ENCODE measurements at places on chromosomes 11 and 22.

- DNase-seq = no peak
These were observed 11.3 kb downstream of the CECR2 start for GRCh38 chr22:17380359-17381087.

- DNase-seq = no peak
These were observed 28.5 kb downstream of the RCOR2 start for GRCh38 chr11:63888170-63889086.

GRCh38 chr11:80782135-80782885 lies 1341.5 kb upstream of the TENM4 start:
- DNase-seq = no peak

DNA sequence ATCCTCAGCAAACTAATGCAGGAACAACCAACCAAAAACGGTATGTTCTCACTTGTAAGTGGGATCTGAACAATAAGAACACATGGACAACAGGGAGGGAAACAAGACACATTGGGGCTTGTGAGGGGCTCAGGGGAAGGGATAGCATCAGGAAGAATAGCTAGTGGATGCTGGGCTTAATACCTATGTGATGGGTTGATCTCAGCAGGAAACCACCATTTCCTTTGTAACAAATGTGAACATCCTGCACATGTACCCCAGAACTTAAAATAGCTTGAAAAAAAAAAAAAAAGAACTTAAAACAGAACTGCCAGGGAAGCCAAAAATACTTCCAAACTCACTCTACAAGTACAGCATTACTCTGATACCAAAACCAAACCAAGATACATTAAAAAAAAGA lies 33.8 kb downstream of the CASP4 start:
- DNase-seq = no peak

GRCh38 chr11:16613262-16613511 lies 125.3 kb upstream of the C11orf58 start:
- no peak for DNase-seq

GRCh38 chr11:1691026-1691877 lies 5.7 kb upstream of the KRTAP5-6 start:
- no peak for DNase-seq

- no peak for DNase-seq
These were observed 34.9 kb upstream of the NFRKB start for GRCh38 chr11:129930296-129930695.

GRCh38 chr11:120065876-120066275 lies 72.0 kb downstream of the TRIM29 start:
- DNase-seq = no peak

GRCh38 chr11:31728432-31728831 lies 82.7 kb downstream of the PAX6 start:
- no peak for DNase-seq

- no peak for DNase-seq
These were observed 26.9 kb downstream of the DRD2 start for GRCh38 chr11:113448316-113448677.

GRCh38 chr11:72012897-72013721 lies 14.4 kb downstream of the IL18BP start:
- no peak for DNase-seq

DNA sequence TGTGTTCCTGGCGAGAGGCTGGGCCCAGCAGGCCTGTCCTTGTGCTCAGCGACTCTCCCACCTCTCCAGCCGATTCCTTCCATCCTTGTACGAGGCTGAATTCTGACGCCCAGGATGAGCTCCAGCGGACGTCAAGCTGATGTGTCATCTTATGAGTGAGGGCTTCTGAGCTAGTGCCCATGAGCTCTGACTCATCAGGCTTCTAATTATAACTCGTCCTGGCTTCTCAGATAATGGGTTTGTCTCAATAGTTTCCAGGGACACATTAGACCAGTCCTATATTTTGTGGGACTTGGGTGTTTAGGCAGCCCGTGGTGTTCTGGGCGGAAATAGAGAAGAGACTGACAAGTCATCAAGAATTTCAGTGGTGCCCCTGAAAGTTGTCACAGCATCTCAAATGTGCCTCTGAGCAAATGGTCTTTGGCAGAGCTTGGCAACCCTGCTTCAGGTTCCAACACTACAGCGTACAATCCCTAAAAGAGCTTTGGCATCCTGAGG lies 108.2 kb upstream of the CD44 start:
- DNase-seq = no peak

GRCh38 chr11:102268083-102268984 lies 49.0 kb upstream of the BIRC3 start:
- DNase-seq = peak; percentile 26

- DNase-seq = no peak
These were observed 11.7 kb downstream of the MAFF start for GRCh38 chr22:38213319-38213989.

DNA sequence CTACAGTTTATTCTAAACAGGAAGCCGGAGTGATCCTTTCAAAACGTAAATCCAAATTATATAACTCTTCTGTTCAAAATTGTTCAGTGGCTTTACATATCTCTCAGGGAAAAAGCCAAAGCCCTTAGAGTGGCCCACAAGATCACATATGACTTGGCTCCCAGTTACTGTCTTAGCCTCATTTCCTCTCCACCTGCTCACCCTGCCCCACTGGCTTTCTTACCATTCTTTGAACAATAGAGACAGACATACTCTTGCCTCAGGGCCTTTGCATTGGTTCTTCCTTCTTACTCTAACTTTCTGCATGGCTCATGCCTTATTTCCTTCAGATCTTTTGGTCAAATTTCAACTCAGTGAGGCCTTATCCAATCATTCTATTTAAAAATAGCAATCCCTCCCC lies 52.1 kb downstream of the STIM1 start:
- no peak for DNase-seq

- peak; percentile 22 for DNase-seq
These were observed 15.8 kb downstream of the CYB5R2 start for GRCh38 chr11:7657306-7658025.

DNA sequence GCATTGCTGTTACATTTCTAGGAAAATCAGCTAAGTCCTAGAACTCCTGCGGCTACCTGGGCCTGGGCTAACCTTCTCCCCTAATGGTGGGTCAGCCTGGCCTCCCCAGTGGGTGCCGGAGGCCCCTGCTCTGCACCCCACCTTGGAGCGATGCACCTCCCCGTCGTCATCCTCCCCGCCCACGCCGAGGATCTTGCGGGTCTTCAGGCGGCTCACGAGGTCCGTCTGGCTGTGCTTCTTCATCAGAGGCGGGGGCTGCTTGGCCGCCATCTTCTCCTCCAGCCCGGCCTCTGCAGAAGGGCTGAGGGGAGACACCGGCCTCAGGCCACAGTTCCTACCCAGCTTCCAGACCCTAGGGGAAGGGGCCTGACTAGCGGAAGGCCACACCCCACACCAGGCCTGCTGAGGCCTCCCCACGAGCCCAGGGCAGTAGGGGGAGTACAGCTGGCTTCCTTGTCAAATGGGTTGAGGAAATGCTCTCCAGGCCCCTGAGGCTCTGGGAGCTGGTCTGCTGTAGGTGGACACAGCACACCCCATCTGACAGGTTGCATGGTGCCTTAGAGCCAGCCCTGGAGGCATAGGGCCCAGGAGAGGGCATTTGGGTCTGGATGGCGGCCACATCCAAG lies 12.5 kb downstream of the TP53I11 start:
- DNase-seq = no peak

DNA sequence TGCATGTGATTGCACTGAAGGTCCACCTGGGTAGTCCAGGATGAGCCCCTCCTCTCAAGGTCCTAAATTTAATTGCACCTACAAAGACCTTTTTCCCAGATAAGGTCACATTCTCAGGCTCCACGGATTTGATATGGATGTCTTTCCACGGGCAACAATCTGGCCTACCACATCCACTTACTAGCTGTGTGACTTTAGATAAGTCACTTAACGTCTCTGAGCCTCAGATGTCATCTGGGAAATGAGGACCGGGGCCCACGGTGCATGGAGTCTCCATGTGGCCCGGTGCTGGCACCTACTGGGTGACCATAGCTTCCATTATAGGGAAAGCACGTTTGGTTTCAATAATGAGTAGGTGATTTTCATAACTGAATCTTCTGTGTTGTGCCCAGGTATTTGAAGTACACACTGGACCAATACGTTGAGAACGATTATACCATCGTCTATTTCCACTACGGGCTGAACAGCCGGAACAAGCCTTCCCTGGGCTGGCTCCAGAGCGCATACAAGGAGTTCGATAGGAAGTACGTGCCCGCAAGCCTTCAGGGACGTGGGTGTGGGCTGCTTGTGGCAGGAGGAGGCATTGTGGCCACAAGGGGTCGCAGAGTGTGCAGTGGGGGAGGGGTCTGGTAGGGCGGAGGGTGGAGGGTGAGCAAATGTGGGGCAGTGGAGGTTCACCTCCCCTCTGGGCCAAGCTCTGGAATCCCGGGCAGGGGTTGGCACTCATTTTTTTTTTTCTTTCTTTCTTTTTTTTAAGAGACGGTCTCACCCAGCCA lies 55.7 kb downstream of the ARHGAP8 start:
- no peak for DNase-seq

GRCh38 chr11:65205602-65205967 lies 23.9 kb downstream of the CAPN1 start:
- no peak for DNase-seq

- DNase-seq = no peak
These were observed 25.8 kb downstream of the PIM3 start for GRCh38 chr22:49986325-49986724.

- DNase-seq = no peak
These were observed 57.8 kb downstream of the SPATA19 start for GRCh38 chr11:133787379-133788141.

DNA sequence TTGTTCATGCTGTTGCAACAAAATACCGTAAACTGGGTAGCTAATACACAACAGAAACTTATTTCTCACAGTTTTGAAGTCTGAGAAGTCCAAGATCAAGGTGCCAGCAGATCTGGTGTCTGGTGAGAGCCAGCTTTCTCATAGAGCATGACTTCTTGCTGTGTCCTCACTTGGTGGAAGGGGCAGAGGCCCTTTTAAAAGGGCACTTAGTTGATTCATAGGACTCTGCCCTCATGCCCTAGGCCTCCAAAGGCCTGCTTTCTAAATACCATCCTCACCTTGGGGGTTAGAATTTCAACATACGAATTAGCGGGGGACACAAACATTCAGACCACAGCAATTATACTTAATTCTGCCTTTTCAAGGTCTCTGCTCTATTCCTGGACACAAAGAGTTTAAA lies 52.3 kb upstream of the FDX1 start:
- no peak for DNase-seq

DNA sequence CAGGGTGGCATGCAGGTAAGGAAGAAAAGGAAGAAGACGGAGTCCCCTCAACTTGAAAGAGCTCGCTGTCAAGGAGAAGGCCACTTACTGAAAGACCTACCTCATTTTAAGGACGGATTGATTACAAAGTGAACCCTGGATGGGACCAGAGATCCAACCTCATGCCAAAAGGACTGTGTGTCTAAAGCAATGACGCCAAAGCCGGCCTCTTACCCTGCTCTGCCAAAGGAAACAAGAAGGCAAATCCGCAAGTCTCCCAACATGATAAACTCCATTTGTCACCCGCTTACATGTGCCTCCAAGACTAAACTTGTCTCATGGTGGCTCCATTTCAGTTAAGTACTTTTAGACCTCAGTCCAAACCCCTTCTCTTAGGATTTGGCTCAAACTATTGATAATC lies 148.7 kb upstream of the MTMR2 start:
- no peak for DNase-seq
